Endothelial cell of umbilical vein (primary cell): ENCODE measurements at places on chromosomes 16 and 17. TPM values are rescaled to one million over a fixed set of nuclear protein-coding genes. Genes with fewer than 3 reads are reported as not detected.

DNA sequence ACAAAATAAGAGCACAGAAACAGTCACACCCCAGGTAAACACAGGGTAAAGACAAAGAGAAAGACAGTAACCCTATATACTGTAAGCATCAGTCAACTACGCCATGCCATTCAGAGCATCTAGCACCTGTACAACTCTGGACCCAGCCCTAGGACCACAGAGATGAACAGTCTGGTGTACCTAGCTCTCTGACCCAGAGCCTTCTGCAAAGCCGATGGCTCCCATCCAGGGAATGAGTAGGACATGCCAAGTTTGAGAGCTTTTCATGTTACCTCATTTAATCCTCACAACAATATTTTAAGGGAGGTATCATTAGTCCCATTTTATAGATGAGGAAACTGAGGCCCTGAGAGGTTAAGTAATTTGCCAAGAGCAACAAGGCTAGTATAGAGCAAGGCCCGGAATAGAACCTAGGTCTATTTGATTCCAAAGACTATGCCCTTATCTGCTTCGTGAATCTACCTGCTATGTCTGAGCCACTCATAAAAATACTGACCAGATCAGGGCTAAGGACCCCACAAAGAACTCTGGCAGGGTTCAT is 3.4 kb downstream of the LYRM9 start:
- peaks cover 11% of the 10 kb centered on the region for H3K4me1 ChIP-seq
- H3K4me3 ChIP-seq = no peak overlapping the region
- no peak overlapping the region for H3K27ac ChIP-seq
- H3K36me3 ChIP-seq = no peaks in the 10 kb centered on the region
- no peaks in the 10 kb centered on the region for H3K27me3 ChIP-seq

DNA sequence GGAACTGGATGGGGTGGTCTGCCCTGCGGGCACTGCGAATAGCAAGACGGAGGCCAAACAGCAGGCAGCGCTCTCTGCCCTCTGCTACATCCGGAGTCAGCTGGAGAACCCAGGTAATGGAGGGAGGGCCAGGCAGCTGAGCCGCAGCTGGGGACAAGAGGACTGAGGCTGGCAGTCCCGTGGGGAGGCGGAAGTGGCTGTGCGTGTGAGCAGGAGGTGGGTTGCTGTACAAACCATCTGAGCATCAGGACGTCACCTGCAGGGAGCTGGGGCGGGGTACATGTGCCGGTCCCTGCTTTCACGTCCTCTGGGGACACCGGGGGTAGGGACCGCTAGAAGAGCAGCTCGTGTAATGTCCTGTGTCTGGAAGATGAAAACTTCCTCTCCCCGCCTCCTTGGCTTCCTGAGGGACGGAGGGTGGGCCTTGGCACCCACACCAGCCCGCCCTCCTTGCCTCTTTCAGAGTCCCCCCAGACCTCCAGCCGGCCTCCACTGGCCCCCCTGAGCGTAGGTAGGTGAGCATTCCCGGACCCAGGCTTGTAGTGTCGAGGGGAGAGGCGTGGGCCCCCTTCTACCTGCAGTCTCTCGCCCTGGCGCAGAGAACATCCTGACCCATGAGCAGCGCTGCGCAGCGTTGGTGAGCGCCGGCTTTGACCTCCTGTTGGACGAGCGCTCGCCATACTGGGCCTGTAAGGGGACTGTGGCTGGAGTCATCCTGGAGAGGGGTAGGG is 3.7 kb downstream of the ADAD2 start:
- H3K27ac ChIP-seq = no peak overlapping the region
- H3K4me3 ChIP-seq = no peak overlapping the region
- DNase-seq = no peak
- H3K4me1 ChIP-seq = no peaks in the 10 kb centered on the region

GRCh38 chr16:83806731-83807130 is 1.0 kb upstream of the HSBP1 start:
- H3K27ac ChIP-seq = no peak overlapping the region
- H3K4me3 ChIP-seq = no peak overlapping the region
- DNase-seq = no peak
- H3K27me3 ChIP-seq = no peaks in the 10 kb centered on the region

GRCh38 chr16:84298376-84298899 is 3.8 kb downstream of the WFDC1 start:
- no peak overlapping the region for H3K4me3 ChIP-seq
- peaks cover 2% of the 10 kb centered on the region for H3K4me1 ChIP-seq
- peaks cover 35% of the 10 kb centered on the region for H3K27me3 ChIP-seq

- H3K4me3 ChIP-seq = no peak overlapping the region
- DNase-seq = peak; percentile 21
- H3K27me3 ChIP-seq = no peaks in the 10 kb centered on the region
- H3K27ac ChIP-seq = no peak overlapping the region
- H3K36me3 ChIP-seq = peaks cover 24% of the 10 kb centered on the region
Measured at GRCh38 chr16:4882000-4882632, 34.8 kb downstream of the UBN1 start.

Gene C1QTNF8
- not detected in 2 replicates for total RNA-seq
